T-helper 22 cell (primary cell): ENCODE measurements at places on chromosomes 12 and 14.

DNA sequence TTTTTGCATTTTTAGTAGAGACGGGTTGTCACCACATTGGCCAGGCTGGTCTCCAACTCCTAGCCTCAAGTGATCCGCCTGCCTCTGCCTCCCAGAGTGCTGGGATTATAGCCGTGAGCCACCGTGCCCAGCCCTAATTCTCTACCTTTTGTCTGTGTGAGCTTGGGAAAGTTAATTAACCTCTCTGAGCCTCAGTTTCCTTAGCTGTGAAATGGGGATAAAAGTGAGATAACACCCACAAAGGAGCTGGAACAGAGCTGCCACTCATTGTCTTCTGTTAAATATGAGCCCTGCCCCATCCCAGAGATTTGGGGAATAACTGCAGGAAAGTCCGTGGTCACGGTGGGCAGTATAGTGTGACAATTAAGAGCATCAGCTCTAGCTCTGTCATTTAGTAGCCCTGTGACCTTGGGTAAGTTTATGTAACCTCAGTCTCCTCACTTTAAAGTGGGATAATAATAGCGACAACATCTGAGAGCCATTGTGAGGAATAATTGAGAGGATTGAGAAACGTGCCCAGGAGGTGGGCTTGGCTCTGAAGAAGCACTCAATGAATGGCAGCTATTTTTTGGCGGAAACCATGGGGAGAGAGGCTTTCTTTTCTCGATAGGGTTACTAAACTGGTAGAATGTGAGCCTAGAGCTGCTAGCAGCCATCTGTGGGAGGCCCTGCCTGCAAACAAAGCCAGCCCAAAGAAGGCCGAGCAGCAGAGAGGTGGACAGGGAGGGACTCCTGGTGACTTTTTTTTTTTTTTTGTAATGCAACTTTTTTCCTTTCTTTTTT, 60.8 kb upstream of the MED13L start:
- no peak for DNase-seq

DNA sequence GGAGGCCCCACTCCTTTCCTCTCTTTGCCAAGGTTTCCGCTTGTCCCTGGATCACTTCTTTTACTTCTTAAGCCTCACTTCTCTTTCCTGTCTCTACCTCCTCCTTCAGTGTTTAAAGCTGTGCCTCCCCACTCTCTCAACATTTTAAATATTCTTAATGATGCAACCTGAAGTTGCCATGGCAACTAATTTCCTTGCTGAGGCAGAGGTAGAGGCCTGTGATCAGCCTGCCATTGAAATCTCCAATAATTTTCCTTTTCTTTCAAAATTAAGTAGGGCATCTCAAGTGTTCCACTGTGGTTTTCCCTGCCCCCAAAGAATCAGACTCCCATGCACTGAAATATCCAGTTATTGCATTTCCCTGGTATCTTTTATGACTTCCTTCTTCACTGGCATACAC, 108.6 kb upstream of the VRK1 start:
- no peak for DNase-seq

DNA sequence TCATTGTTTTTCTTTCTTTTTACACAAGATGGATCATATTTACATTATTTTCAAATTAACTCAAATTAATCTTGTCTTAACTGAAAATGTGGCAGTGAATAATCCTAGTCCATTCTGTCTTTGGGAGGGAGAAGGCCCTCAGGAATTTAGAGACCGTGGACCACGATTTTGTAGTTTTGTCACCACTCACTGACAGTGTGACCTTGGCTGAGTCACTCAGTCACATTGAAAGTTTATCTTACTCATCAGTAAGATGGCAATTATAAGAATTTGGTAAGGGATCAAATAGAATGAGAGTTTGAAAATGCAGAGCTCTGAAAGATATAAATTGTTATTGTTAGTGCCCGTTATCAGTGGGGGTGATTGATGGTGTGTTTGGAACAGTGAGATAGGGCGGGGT, 16.4 kb downstream of the FOXJ2 start:
- no peak for DNase-seq

- DNase-seq, result no peak
These were observed 275.9 kb downstream of the RPS29 start for GRCh38 chr14:49310298-49310697.

GRCh38 chr14:74141703-74142102, 56.9 kb downstream of the LIN52 start:
- no peak for DNase-seq

DNA sequence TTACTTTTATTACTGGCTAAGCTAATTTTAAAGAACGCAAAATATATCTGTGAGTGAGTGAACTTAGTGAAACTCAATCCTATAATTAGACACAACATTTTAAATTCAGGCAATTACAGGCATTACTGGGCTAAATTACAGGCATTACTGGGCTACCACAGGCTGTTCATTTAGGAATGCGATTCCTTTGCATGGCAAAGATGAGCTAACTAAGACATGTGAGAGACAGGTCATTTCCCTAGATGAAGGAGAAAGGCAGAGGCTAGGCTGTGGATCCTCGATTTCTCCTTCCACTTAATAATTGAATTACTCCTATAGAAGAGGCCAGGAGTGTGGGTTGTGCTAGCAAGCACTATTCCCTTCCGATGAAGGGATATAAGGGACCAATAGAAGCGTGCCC, 429.4 kb upstream of the LMO3 start:
- no peak for DNase-seq
